ENCODE measurements at places on chromosomes 2 and 18.

DNA sequence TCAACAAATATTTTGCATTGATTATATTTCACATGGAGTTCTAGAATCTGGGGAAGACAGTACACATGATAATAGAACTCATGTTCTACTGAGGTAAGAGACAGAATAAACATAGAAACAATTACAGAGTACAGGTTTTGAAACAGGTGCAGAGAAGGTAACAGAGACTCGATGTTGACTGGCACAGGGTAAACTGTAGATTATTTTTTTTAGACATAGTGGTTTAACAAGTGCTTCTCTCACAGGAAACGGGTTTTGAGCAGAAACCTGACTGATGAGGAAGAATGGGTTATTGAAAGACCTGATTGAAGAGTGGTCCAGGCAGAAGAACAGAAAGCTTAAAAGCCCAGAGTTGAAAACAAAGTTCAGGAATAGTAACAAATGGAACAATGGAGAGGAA lies 1002.5 kb upstream of the FAM98A start:
- no peak for DNase-seq

GRCh38 chr2:108224022-108224421 lies 15.7 kb upstream of the SULT1C3 start:
- DNase-seq = no peak

- DNase-seq = no peak
Observed at GRCh38 chr2:182824767-182825158, 41.7 kb downstream of the FRZB start.

DNA sequence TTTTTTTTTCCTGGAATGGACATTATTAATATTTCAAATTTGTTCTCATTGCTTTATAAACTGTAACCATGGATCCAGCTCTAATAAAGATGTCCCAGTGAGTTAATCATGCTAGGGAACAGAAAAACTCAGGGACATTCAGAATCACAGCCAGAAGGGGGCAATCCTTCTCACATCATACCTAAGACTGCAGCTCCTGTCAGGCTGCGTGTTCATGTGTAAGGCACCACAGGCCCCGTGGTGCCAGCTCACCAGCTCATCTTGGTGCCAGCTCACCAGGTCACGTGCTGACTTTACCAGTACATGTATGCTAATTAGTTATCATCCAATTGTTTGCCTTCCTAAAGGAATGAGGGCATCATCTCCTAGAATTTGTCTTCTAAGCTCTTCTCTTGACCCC lies 84.7 kb upstream of the NEDD4L start:
- DNase-seq = no peak

DNA sequence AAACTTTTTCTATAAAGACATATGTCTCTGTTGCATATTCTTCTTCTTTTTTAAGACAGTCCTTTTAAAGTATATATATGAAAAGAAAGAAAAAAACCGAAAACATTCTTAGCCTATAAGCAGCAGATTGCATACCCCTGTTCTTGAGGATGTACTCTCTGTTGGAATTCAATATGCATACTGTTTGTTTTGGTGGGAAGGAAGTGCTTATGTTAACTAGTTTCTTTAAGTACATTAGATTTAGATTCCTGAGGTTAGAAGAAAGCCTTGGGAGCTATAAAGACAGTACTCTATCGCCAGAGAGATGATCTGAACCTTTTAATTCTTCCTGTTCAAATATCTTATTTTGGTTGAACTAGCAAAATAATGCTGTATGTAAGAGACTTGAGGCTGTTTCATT lies 46.8 kb upstream of the TBR1 start:
- DNase-seq = no peak

DNA sequence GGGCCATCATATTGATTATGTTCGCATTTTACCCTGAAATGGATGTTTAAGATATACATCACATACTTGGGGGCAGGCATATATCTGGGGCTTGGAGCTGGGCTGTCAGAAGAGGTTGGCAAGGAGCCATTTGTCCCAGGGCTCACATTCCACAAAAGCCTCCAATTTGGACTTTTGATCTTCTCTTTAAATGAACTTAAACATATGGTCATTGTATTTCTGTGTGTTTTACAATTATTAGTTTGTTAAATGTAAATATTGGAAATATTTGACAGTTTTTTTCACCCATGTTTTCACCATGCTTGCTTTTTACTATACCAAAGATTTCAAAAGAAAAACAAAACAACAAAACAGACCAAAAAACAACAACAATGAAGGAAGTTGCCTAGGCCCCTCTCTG lies 165.8 kb upstream of the MEIS1 start:
- DNase-seq = no peak

DNA sequence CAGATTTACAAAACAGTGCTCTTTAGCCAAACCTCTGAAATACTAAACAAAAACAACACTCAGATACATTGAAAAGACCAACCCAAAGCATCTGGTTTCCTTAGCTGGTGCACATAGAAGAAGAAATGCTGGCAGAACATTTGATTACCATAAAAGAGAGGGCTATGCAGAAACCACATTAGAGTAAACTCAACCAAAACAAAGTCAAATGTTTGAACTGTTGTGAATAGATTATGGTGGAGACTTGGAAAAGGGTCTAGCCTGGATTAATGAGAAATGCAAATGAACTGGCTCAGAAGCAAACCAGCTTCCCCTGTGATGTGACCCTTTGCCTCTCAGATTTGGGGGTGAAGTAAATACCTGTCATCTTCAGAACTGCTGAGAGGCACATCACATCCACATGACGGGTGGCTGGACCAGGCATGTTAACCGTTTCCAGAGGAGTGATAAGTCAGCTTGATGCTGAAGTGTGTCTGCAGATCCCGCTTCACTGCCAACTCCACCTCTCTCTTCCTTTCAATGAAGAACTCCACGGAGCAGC lies 153.0 kb downstream of the NRP2 start:
- DNase-seq = no peak

DNA sequence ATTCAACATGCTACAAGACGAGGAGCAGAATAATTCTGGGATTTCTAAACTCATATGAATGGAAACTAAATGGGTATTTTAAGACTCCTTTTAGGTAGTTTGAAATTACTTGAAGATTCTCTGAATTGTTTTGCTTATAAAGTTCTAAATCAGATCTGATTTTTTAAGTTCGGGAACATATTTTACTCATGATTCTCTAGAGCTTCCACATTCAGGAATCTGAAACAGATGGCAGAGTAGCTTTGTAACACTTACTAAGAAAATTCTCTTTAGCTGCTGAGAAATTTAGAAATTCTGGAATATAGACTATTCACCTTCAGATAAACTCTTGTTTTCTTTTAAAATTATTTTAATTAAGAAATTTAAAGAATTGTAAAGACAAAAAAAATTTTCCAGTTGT lies 13.7 kb downstream of the RBBP8 start:
- no peak for DNase-seq

DNA sequence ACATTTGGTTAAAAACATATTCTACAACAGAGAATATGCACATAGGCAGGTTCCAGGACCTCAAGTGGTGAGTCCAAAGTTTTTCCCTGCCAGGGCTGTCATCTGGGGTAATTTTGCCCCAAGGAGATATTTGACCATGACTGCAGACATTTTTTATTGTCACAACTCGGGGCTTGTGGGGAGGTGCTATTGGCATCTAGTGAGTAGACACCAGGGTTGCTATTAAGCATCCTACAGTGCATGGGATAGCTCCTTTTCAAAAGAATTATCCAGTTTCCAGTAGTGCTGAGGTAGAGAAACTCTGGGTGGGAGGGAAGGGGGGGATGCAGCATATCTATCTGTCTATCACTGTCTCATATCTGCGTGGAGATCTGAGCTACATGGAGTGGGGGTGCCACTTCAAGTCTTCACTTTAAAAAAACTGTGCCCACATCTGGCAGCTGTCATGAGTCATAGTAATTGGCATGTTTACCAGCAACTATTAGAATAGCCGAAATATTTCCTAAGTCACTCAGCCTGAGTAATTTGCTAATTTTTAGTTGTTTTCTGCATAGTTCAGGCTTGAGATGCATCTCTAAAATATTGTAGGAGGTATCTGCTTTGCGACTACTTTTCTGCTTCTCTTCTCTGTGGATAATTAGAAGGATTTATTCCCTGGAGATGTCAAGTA lies 254.0 kb upstream of the RBMS1 start:
- DNase-seq = no peak

GRCh38 chr2:45932278-45932975 lies 281.0 kb downstream of the PRKCE start:
- DNase-seq = no peak

DNA sequence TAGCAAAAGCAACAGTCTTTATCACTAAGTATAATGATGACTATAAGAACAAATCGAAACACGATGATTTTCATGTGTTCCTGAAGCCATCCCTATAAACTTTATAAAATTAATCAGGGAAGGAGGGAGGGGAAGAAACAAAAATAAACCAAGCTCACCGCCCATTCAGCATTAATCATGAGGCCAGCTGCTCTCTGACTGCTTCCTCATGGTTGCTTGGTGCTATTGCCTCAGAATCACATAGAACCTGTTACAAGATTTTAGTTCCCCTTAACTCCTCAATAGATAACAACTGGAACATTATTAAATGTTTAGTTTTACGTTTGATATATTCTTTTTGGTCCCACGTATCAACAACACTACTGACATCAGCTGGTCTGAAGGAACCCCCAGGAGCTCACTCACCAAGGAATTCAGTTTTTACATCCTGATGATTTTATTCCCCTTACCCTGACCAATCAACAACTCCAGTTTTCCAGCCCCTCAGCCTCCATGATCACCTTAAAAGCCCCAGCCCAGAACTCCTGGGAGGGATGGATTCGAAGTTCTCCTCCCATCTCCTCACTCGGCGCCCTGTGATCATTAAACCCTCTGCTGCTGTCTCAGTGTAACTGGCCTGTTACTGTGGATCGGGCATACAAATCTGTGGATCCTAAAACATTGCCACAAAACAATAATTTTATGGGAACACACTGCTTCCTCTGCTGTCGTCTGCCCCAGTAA lies 10.6 kb upstream of the HNRNPLL start:
- no peak for DNase-seq
